HS-5 (cell line): ENCODE measurements at places on chromosomes 1 and 21.

GRCh38 chr1:116417678-116418077 lies 44.6 kb downstream of the ATP1A1 start:
- no peak for DNase-seq

GRCh38 chr1:109392788-109393616 lies 4.7 kb downstream of the SORT1 start:
- no peak for DNase-seq

GRCh38 chr1:118084400-118084799 lies 100.6 kb downstream of the SPAG17 start:
- DNase-seq = no peak

DNA sequence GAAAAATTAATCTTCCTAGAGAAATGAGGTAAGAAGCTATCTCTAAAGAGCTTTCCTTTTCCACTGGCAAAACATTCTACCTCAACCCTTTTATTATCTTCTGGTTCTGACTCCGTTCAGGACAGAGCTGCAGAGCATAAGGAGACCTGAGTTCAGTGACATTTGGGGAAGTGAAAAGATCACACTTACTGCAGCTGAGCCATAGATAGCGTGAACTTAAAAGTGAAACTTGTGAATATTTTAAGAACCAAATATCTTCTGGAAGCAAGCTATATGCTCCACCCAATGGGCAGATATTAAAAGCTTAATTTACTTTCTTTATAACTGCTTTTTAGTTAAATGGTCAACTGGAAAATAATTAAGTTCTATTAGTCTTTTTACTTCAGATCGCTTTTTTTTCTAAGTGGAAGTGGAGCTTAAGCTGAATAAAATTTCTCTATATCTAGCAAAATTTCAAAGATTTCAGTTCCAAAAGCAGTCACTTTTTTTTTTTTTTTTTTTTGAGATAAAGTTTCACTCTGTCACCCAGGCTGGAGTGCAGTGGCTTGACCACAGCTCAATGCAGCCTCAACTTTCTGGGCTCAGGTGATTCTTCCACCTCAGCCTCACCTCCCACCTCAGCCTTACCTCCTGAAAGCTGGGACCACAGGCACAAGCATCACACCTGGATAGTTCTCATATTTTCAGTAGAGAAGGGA lies 11.9 kb downstream of the PTPN22 start:
- no peak for DNase-seq
